Smooth muscle cell of the brain vasculature (primary cell): ENCODE measurements at places on chromosomes 12 and 14.

GRCh38 chr12:74391283-74391682 is 146.4 kb upstream of the ATXN7L3B start:
- no peak for DNase-seq

- DNase-seq = peak; percentile 65
These were observed 31.5 kb downstream of the COA8 start for GRCh38 chr14:103594265-103594664.

DNA sequence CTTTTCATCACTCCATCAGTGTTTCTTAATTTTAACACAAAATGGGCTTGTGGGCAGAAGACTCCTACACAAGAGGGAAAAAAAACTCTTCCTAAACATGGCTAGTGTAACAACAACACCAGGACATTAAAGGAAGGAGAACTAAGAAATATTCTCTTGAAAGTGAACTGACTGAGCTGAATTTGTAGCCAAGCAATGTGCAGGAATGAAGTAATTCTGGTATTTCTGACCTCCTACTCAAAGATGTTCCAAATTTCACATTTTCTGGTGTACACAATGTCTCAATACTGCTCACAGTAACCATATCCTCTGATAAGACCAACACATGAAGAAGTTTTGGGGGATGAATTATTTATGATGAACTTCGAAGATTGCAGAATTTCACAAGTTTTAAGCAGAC is 357.3 kb downstream of the DUSP6 start:
- no peak for DNase-seq

DNA sequence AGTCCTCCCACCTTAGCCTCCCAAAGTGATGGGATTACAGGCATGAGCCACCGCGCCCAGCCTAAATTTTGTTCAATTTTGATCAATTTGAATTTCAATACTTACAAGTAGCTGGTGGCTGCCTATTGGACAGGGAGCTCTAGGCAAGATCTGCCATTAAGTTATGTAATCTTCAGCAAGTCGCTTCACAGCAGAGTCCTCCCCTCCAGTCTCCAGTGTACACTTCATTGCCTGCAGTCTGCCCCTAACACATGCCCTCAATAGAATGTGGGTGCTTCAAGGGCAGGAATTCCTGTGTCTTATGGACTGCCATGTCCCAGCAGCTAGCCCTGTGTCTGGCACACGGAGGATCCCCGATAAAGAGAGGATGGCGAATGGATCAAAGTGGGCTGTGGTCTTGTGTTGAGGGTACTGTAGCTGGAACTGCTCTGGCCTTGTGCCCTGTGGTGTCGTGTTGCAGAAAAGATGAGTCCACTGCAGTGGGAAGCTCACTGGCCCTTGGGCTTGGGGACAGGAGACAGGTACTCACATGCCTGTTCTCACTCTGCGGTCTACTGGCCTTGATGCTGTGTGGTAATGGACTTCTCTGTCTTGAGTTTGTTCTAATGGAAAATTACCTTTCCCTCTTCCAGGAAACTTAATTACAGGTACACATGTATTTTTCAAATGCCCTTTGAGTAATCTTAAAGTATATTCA is 67.6 kb downstream of the TECPR2 start:
- DNase-seq = no peak

DNA sequence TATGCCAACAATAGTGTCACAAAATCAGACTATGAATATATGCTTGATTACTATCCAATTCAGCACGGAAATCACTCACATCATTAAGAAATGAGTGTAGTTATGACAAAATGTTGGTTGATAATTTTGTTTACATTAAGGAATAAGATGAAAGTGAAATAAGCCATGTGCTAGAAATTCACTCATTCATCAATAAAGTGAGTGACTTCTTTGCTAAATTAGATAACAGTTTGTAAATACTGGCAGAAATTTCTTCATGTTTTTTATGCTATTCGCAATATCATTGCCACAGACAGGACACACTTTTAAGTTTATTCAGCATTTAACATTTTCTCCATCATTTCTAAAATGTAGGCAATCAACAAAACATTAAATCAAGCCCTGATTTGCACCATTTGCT is 147.5 kb upstream of the FSCB start:
- DNase-seq = no peak

- DNase-seq = no peak
These were observed 79.2 kb downstream of the B4GALNT3 start for GRCh38 chr12:538731-539539.

DNA sequence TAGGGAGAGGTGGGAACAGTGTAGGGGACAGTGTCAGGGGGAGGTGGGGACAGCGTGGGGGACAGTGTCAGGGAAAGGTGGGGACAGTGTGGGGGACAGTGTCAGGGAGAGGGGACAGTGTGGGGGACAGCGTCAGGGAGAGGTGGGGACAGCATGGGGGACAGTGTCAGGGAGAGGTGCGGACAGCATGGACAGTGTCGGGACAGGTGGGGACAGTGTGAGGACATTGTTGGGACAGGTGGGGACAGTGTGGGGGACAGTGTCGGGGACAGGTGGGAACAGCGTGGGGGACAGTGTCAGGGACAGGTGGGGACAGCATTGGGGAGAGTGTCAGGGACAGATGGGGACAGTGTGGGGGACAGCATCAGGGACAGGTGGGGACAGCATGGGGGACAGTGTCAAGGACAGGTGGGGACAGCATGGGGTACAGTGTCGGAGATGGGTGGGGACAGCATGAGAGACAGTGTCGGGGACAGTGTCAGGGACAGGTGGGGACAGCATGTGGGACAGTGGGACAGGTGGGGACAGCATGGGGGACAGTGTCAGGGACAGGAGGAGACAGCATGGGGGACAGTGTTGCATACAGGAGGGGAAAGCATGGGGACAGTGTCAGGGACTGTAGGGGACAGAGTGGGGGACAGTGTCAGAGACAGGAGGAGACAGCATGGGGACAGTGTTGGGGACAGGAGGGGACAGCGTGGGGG is 139.0 kb downstream of the TMEM121 start:
- DNase-seq = no peak

DNA sequence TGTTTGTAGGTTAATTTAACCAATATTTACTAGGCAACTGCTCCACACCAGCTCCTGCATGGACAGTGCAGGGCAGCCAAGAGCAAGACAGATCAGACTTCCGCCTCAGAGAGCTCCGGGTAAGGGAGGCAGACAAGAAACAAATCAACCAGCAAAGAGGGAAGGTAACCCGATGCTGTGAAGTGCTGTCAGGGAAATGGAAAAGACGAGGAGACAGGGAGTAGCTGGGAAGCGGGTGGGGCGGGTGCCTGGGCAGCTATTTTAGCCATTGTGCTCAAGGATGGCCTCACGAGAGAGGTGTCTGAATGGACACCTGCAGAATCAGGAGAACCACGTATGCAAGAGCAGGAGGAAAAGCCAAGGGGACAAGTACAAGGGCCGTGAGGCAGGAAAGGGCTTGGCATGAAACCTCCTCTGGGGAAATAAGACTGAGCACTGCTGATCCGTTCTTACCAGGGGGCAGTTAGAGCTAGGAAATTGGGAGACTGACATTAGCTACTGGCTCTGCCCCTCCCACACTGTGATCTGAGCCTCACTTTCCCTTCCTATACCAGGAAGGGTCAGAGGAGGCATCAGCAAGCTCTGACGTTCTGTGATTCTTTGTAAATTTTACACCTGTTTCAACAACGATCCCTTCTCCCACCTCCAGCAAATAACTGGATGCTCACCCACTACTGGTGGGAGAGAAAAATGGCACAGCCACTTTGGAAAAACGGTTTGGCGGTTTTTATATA is 6.5 kb upstream of the TMEM119 start:
- no peak for DNase-seq

DNA sequence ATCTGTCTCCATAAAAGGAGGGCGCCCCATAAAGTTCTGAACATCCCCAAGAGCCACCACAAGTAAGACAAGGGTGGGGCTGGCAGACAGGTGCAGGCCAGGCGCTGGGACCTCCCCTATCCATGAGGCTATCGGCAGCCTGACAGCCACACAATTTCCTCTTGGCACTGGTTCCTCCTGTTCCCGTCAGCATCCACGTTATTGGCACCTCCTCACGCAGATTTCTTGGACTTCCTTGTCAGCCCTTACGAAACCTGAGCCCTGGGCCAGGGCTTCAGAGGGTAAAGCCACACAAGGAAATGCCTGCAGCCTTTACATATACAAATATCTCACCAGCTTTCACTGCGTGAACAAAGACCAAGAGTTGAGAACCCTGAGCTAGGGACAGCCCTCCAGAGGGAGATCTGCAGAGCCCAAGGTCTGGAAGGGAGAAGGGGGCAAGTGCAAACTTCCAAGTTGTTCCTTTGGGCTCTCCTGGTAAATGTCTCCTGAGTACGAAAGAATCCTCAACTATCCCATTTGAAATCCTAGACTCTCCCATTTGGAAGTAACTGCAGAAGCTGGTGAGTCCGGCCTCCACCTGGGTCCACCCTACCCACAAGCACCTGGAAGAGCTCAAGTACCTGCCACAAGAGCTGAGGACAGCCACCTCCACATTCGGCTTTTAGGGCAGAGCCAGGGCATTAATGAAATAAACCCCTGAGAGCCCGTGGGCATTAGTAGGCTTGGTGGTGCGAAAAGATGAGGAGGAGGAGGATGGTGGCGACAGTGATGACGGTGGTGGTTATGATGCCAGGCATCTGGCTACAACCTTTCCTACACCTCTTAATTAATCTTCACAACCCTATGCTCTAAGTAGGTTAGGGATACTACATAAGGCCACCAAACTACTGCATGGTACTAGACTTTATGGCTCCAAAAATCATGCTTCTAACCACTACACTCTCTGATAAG is 5.5 kb upstream of the TC2N start:
- no peak for DNase-seq

GRCh38 chr14:20848316-20848954 is 42.8 kb upstream of the RNASE3 start:
- DNase-seq = no peak

DNA sequence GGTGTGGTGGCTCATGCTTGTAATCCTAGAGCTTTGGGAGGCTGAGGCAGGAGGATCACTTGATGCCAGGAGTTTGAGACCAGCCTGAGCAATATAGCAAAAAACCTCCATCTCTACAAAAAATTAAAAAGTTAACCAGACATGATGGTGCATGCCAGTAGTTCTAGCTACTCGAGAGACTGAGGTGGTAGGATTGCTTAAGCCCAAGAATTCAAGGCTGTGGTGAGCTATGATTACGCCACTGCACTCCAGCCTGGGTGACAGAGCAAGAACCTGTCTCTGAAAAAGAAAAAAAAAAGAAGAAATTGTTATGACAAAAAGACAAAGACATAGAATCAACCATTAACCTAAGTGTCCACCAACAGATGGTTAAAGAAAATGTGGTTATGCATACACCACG is 2.1 kb upstream of the ATP23 start:
- no peak for DNase-seq

DNA sequence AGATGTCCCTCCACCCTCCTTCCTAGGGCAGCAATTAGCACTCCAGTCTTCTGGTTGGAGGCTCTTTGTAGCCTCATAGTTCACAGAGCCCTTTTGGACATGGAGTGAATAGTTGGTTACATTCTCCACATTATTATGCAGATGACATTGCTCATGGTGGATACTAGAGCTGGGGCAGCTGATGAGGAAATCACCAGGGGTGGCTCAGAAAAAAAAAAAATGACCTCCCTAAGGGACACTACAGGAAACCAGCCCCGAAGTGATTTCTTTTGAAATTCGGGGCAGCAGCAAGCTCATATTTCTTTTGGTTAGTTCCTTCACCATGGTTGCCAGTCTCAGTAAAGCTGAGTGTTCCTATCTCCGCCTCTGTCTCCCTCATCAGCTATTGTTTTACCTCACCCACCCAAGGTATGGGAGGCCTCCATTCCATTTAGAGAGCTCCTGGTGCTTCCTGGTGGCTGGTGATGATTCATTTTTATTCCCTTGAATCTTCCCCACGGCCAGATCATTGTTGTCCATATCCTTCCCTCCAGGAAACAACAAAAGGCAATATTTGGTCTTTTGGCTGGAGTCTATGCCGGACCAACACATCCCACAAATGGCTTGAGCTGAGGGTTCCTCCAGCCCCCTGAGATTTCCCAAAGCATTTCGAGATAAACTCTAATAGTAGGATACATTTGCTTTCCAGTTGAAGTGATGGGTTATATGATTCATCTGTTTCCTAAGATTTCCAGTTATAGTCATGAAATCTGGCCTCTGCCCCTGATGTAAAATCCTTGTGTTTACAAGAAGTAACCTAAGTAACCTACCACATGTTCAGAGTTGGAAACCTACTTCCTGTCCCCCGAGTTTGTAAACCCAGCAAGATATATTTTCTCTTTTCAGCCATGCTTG is 56.2 kb upstream of the NID2 start:
- no peak for DNase-seq
